Aorta (tissue), 5 donors: ENCODE measurements at places on chromosomes 5 and 9. TPM values are rescaled to one million over a fixed set of nuclear protein-coding genes. Genes with fewer than 3 reads are reported as not detected.

Gene C9orf152
- not detected for total RNA-seq

Gene GALNT12
- total RNA-seq = 12.6 TPM

Gene CCDC187
- not detected for total RNA-seq

Gene ANKRD18A
- total RNA-seq = 0.18 TPM

Gene RAPGEF6
- total RNA-seq = 26.1 TPM

Gene CENPK
- 3.7 TPM for total RNA-seq

Gene ANKS6
- total RNA-seq = 21.9 TPM

Gene GFPT2
- total RNA-seq = 60.1 TPM

- DNase-seq = no peak
- no peak overlapping the region for H3K27ac ChIP-seq
- H3K27me3 ChIP-seq = no peaks in the 10 kb centered on the region
- peaks cover 8% of the 10 kb centered on the region for H3K4me1 ChIP-seq
Observed at GRCh38 chr5:138752341-138752950, 779 bp upstream of the CTNNA1 start.

DNA sequence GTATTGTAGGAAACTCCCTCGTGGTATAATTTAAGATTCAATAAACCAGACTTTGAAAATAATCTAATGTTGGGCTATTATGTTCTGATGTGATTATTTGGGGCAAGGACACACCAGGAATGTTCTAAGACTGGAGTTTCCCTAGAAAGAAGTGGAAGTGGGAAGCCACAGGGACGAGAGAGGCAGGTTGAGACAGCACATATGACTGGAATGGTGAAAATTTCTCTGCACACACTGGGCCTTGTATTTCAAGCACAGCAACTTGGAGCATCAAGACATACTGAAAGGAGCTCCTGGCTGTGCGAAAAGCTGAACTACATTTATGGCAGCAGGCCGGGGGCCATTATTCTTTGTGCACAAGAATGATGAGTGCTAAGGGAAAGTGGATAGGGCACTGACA, 98.2 kb downstream of the CETN3 start:
- H3K4me1 ChIP-seq = no peaks in the 10 kb centered on the region
- no peak overlapping the region for H3K4me3 ChIP-seq
- H3K27ac ChIP-seq = no peak overlapping the region
- no peak for DNase-seq

DNA sequence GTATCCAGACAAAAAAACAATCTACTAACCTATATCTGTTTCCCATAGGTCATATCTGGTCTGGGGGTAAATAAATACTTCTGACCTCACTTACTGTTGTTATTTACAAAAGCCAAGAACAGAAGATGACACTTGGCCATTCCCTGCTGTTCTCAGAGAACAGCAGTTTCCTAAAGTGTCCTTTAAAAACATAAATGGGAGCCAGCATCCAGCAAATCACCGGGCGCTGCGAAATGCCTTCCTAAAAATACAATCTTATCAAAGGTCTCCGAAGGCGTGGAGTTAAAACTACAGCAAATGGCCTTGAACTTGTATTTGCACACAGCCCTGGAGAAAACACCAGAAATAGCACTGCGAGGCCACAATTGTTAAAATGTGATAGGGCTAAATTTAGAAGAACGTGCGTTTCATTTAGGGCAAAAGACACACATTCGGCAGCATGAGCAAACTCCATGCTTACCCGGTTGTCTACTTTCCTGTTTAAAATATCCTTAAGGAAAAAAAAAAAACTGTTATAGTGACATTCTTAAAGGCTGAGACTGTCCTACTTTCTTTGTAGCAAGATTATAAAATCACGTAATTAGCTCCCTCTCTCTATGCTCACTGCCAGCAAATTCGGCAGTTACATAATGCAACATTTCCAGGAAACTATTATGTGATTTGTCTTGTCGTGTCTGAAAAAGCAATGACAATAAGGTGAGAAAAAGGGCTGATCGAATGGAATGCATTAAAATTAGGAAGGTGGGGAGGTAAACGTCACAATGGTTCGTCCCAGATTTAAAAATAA, 1.5 kb downstream of the NFIL3 start:
- H3K4me1 ChIP-seq = peaks cover 6% of the 10 kb centered on the region
- H3K36me3 ChIP-seq = no peaks in the 10 kb centered on the region
- H3K27ac ChIP-seq = peak overlapping the region; percentile 98
- no peak for DNase-seq

- no peaks in the 10 kb centered on the region for H3K4me1 ChIP-seq
- H3K27me3 ChIP-seq = no peaks in the 10 kb centered on the region
- no peak overlapping the region for H3K4me3 ChIP-seq
- no peaks in the 10 kb centered on the region for H3K36me3 ChIP-seq
- no peak for DNase-seq
Observed at GRCh38 chr5:159899067-159900049, 16.9 kb upstream of the ADRA1B start.

- DNase-seq = no peak
- H3K27me3 ChIP-seq = no peaks in the 10 kb centered on the region
- H3K4me3 ChIP-seq = no peak overlapping the region
- H3K27ac ChIP-seq = no peak overlapping the region
- peaks cover 3% of the 10 kb centered on the region for H3K4me1 ChIP-seq
Observed at GRCh38 chr5:54390015-54390414, 65.5 kb upstream of the HSPB3 start.

- no peaks in the 10 kb centered on the region for H3K27me3 ChIP-seq
- DNase-seq = no peak
- no peaks in the 10 kb centered on the region for H3K4me1 ChIP-seq
- H3K4me3 ChIP-seq = no peak overlapping the region
- H3K27ac ChIP-seq = no peak overlapping the region
Observed at GRCh38 chr9:26170190-26170589, 491.9 kb upstream of the TUSC1 start.

GRCh38 chr9:20624201-20625002, 2.1 kb upstream of the MLLT3 start:
- DNase-seq = no peak
- H3K27ac ChIP-seq = no peak overlapping the region
- no peaks in the 10 kb centered on the region for H3K36me3 ChIP-seq
- no peaks in the 10 kb centered on the region for H3K27me3 ChIP-seq

- H3K27ac ChIP-seq = no peak overlapping the region
- H3K4me3 ChIP-seq = no peak overlapping the region
- H3K36me3 ChIP-seq = no peaks in the 10 kb centered on the region
- no peak for DNase-seq
- H3K4me1 ChIP-seq = no peaks in the 10 kb centered on the region
- H3K27me3 ChIP-seq = no peaks in the 10 kb centered on the region
Observed at GRCh38 chr5:29229461-29229860, 1964.0 kb upstream of the CDH6 start.

- no peaks in the 10 kb centered on the region for H3K36me3 ChIP-seq
- no peaks in the 10 kb centered on the region for H3K27me3 ChIP-seq
- H3K4me1 ChIP-seq = no peaks in the 10 kb centered on the region
- H3K27ac ChIP-seq = no peak overlapping the region
- no peak overlapping the region for H3K4me3 ChIP-seq
- DNase-seq = no peak
Observed at GRCh38 chr9:84490206-84490841, 149.8 kb upstream of the SLC28A3 start.

DNA sequence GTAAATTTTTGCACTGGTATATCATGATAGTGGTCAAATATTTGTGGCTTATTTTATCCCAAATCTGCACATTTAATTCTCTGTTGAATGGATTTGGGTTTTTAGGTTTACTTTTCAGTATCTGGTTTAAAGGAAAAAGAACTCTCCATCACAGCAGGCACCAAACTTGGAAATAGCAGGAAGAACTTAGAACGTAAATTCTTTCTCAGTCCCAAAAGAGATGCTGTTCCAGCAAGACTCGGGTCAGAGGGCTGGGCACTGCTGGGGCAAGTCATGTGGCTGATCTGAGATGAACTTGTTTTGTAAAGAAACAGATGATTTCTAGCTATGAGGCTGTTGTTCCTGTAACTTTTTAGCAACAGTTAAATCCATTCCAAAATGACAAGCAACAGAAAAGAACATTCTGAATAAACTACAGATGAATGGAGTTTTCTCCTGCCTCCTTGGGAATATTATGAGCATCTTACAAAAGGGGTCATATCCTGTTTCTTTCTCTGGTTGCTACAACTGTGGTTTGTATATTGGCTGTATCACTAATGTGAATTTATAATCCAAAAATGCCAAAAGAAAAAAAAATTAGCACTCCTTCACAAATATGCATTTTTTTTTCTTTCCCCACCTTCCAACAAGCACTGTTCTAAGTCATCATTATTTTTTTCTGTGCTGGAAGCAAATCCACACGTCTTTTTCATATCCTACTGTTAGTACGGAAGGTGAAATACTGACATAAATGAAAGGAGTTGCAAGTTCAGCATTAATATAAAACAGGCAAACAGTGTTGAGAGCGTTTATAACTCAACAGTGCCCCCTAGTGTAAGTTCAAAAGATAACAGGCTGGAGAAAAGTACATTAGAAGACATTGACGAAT, 31.1 kb downstream of the OR2K2 start:
- no peaks in the 10 kb centered on the region for H3K27me3 ChIP-seq
- H3K27ac ChIP-seq = no peak overlapping the region
- H3K4me3 ChIP-seq = peak overlapping the region; percentile 48
- no peaks in the 10 kb centered on the region for H3K4me1 ChIP-seq
- no peaks in the 10 kb centered on the region for H3K36me3 ChIP-seq
- no peak for DNase-seq

DNA sequence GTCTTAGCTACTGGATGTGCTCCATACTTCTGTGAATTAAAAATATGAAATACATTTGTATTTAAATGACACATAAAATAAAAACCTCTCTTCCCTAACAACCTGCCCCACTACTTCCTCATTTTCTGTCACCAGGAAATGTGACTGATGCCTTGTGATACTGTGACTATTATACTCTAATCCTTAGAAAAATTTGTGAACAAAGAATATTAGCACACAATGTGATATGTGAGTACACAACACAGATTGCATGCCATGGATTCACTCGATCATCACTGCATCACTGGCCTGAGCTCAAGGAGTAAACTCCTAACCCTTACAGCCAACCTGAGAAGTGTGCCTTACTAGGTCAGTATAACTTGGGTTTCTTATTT, 281.0 kb downstream of the EFNA5 start:
- no peaks in the 10 kb centered on the region for H3K27me3 ChIP-seq
- peaks cover 5% of the 10 kb centered on the region for H3K4me1 ChIP-seq
- no peak overlapping the region for H3K27ac ChIP-seq

DNA sequence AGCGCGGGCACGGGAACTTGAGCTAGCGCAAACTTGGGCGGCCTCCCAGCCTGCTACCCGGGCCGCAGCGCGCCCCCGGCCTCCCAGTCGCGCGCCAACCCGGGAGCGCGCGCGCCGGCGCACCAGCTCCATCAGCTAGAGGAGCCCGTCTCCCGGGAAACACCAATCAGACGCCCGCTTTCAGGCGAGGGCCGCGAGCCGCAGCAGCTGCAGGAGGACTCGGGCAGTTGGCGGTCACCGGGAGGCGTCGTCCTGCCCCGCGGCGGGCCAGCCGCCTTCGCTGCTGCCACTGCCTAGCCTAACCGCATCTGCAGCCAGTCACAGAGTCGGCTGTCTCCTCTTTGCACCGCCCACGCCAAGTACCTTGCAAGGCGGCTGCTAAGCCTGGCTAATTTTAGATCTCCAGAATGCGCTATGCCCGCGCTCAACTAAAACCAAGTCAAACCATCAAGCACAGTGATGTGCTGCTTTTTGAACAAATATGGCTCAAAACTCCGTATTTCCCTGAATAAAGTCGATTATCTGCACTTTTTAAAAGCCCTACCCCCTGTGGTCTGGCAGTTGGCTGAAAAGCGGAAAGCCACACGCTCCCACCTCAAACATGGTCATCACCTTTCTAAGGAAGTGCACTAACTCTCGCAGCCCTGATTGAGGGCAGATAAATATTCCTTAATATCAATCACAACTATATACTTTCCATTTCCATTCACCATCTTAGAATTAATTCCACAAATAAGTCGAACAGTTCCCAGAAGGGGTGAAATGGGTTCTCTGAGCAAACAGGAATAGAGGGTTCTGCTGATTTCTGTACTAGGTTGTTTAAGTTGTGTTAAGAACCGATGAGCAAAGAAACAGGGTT, 221.8 kb downstream of the MEF2C start:
- peaks cover 6% of the 10 kb centered on the region for H3K27me3 ChIP-seq

DNA sequence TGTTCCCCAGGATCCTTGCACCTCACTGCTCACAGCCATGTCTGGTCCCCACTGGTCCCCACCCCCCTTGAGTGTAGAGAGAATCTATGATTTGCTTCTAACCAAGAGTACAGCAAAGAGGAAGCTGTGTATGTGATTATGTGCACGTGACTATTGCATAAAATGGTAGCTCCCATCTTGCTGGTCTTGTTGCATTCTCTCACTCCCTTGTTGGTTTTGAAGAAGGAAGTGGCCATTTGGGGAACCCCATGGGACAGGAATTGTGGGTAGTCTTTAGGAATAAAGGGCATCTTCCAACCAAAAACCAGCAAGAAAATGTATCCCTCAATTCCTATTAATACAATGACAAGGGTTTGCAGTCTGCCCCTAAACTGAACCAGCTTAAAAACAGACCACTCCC, 5.2 kb upstream of the FCN2 start:
- no peaks in the 10 kb centered on the region for H3K36me3 ChIP-seq
- no peak overlapping the region for H3K4me3 ChIP-seq
- no peak overlapping the region for H3K27ac ChIP-seq
- H3K27me3 ChIP-seq = no peaks in the 10 kb centered on the region
- no peaks in the 10 kb centered on the region for H3K4me1 ChIP-seq

DNA sequence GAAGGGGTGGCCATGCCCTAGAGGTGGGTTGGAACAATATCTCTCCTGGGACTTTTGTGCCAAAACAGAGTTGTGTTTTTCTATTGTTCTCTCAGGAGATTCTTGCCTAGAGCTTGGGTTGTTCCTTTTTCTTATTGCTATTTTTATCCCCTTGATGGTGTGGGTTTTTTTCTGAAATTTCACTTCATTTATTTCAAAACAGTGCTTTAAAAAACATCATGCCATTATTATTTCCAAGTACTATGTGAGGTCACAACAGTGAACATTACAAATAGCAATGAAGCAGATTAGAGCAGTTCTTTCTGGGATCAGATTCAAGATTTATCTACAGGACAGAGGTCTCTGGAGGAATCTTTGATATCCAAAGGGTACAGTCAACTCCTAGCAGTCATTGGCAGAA, 76.6 kb downstream of the ACTBL2 start:
- peak overlapping the region; percentile 59 for H3K27ac ChIP-seq
- H3K27me3 ChIP-seq = no peaks in the 10 kb centered on the region
- no peak overlapping the region for H3K4me3 ChIP-seq
- DNase-seq = no peak

- no peak for DNase-seq
- no peaks in the 10 kb centered on the region for H3K36me3 ChIP-seq
- no peaks in the 10 kb centered on the region for H3K4me1 ChIP-seq
Observed at GRCh38 chr9:19102181-19102630, 498 bp downstream of the HAUS6 start.

DNA sequence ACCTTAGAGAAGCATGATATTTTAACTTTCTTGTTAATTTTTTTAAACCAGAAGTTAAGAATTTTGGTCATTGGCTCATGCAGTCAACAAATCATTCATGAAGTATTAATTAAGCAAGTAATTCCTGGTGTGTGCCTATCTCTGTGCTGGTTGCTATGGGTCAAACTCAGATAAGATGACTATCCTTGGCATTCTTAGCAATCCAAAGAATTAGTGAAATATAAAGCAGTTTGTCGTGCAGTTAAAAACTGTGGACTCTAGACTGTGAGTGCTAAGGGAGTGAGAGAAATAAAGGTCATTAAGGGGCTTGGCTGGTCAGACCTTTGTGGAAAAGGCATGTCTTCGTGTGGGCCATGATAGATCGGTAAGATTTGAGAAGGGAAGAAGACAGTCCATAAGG, 4.8 kb downstream of the CYFIP2 start:
- H3K4me1 ChIP-seq = no peaks in the 10 kb centered on the region
- no peak overlapping the region for H3K4me3 ChIP-seq
- H3K36me3 ChIP-seq = no peaks in the 10 kb centered on the region
- no peak for DNase-seq
- H3K27ac ChIP-seq = no peak overlapping the region

- H3K4me1 ChIP-seq = peaks cover 12% of the 10 kb centered on the region
- H3K27ac ChIP-seq = no peak overlapping the region
- DNase-seq = peak; percentile 79
- H3K4me3 ChIP-seq = no peak overlapping the region
- no peaks in the 10 kb centered on the region for H3K36me3 ChIP-seq
Observed at GRCh38 chr9:121985792-121986494, 107.2 kb downstream of the TTLL11 start.
